ENCODE measurements at places on chromosomes 11 and 22. TPM values are rescaled to one million over a fixed set of nuclear protein-coding genes. Genes with fewer than 3 reads are reported as not detected.

GUCY1A2 gene
- 0.84 TPM for total RNA-seq

TRIM64C gene
- not detected for total RNA-seq

SPDYC gene
- total RNA-seq: not detected

GAS2 gene
- total RNA-seq: 1.2 TPM

CYTH4 gene
- total RNA-seq: 1.6 TPM

DNA sequence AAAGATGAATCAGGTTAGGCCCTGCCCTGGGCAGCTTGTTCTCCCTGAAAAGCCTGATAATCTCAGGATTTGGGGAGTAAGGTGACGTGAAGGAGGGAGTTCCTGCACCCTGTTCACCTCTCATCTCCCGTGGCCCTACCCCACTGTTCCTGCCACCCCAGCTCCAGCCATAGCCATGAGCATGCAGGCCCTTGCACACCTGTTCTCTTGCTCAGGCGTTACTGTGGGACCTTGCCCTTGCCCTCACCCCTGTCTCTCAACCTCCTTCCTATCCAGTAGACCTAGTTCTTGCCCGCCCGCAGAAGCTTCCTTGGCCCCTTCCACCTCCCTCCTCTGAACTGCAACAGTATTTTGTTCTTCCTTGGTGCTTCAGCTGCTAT lies 15.0 kb downstream of the TSKU start:
- peak; percentile 73 for ATAC-seq

DNA sequence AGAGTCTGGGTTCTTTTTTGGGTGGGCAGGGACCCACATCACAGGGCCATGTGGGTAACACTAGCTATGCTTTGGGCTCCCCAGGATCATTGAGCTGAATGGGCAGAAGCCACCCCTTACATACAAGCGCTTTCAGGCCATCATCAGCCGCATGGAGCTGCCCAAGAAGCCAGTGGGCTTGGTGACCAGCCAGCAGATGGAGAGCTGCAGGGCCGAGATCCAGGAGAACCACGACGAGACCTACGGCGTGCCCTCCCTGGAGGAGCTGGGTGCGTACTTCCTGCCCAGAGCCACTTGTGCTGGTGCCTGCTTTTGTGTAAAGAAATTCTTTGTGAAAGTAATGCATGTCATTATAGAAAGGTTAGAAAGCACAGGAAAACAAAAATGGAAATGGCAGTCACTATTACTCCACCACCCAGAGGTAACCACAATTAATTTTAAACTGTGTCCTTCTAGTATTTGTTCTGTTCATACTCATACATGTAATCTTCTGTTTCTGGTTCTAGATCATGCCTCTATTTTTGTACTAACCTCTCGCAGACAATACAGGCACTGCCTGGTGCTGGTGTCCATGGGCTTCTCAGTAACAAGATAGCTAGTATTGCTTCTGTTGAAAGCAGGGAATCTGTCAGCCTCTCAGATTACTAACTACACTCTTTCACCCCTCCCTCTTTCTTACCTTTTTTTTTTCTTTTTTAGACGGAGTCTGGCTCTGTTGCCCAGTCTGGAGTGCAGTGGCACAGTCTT lies 13.7 kb downstream of the CRY2 start:
- ATAC-seq: no peak

- no peak for ATAC-seq
These were observed 4.7 kb downstream of the SCYL1 start for GRCh38 chr11:65529475-65530156.

DNA sequence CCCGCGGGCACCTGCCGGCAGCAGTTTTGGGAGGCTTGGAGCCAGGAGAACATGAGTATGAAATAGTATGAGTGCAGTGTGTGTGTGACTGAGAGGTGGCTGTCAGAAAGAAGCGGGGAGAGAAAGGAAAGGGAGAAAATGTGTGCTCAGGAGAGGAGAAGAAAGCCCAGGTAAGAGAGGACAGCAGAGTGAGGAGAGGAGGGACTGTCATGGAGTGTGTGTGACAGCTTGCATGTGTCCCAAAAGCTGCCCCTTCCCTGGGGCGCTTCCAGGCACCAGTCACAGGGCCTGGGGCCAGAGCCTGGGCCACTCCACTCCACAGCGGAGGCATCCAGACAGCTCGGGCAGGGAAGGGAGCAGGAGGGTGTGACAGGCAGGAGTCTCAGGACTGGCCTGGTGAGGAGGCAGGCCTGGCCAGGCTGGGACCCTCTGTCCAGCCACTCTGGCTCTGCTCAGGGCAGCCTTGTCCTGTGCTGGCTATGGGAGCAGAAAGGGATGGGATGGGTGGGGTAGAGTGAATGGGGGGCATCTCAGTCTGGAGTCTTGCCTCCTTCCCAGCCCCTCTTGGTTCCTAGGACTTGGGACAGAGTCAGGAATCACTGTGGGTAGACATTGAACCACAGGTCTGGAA lies 949 bp downstream of the MMP11 start:
- peak; percentile 12 for ATAC-seq

GRCh38 chr22:18954990-18955571 lies 19.0 kb upstream of the PRODH start:
- no peak for ATAC-seq

DNA sequence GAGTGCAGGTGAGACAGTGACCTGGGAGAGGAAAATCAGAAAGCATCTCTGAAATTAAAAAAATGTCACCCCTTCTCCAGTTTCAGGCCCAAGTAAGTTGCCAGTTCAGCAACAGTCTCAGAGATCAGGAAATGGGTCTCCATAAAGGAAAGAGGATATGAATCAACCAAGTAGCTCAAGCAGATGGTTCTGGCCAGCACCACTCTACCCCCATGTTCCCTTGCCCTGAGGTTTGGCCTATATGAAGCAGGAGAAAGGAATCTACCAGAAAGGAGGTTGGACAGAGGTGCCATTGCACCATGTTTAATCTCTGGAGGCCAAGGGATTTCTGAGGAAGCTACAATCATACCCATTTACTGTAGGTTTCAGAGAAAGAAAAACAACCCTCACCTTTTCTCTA lies 7.7 kb downstream of the FZD4 start:
- no peak for ATAC-seq

DNA sequence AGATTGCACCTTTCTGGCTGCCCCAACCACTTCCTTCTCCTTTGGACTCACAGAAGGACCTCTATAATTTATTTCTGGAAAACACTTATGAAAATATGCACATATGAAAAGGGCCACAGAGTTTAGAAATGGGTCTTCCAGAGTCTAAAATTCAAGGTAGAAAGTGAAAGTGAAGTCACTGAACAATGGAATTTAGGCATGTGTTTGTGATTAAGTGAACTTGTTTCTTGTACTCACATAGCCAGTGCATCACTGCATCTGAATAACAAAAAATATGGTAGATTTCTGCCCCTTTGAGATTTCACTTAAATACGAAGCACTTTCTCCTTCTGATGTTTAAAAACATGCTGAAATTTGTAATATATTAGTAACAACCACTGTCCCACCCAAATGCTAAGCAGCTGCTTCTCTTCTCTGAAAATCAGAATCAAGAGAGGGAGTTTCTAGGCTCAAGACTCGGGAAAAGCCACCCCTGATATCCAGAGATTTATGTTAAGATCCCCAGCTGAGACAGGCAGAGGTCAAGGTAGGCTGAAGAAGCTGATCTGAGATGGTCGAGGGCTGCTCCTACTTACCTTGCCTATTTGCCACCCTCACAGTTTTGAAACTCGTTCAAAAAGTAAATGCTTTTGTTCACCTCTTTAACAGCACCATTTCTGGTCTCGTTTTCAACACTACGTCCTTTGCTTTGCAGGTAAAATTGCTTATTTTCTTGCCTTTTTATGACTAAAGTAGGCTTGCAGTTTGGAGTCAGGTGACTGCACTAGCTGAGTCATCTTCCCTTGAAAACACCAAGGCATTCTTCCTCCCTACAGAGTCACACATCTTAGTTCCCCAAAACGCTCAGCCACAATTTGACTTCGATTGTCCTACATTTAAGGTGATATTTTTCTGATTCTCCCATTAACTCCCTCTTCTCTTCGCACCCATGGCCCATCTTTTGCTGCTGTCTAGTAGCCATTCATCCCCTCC lies at the start of gene XKR3:
TSS of gene XKR3 (minus strand) at position 696 of the 972 bp plus-strand sequence. CDS start 17,338 bp downstream, outside the sequence.
- no peak for ATAC-seq

GRCh38 chr11:78181185-78181584 lies 7.2 kb downstream of the KCTD21 start:
- peak; percentile 76 for ATAC-seq

- no peak for ATAC-seq
These were observed 110.1 kb upstream of the LUZP2 start for GRCh38 chr11:24386546-24387397.

- peak; percentile 36 for ATAC-seq
These were observed 122.6 kb upstream of the SORL1-AS1 start for GRCh38 chr11:121575250-121575962.

DNA sequence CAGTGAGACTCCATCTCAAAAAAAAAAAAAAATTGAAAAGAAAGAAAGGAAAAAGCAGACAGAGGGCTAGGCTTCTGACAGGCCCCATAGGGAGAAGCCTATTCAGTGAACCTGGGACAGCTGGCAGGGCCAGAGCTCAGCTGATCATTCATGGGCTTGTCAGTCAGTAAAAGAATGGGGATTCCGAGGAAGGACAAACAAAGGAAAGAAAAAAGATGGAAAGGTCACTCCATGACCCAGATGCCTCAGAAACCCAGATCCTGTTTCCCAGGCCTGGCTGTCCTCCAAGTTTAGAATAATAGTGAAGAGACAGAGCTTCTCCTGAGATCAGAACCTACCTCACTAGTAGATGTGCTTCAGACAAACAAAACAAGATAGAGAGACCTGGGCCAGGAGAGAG lies 34.3 kb upstream of the ASPHD2 start:
- no peak for ATAC-seq

- ATAC-seq: no peak
These were observed 29.8 kb downstream of the SREBF2 start for GRCh38 chr22:41862530-41863266.

DNA sequence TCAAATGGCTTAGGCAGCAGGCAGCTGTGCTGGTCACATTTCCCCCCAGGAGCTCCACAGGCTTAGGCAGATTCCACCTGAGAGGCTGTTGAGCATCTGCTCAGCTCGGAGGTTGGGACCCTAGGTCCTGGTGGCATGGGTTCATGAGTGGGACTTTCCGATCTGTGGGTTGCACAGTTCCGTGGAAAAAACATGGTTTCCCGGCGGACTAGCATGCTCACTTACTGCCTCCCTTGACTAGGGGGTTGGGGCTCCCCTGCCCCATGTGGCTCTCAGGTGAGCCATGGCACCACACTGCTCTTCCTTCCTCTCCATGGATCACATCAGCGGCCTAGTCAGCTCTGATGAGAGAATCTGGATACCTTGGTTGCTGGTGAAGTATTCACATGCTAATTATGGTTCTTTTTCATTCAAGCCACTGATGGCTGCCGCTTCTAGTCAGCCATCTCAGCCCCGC lies 685.1 kb downstream of the METTL15 start:
- ATAC-seq: no peak

GRCh38 chr11:96012086-96012824 lies 88.3 kb upstream of the MTMR2 start:
- peak; percentile 72 for ATAC-seq

- ATAC-seq: no peak
These were observed 12.6 kb downstream of the PGAP2 start for GRCh38 chr11:3820971-3821370.

DNA sequence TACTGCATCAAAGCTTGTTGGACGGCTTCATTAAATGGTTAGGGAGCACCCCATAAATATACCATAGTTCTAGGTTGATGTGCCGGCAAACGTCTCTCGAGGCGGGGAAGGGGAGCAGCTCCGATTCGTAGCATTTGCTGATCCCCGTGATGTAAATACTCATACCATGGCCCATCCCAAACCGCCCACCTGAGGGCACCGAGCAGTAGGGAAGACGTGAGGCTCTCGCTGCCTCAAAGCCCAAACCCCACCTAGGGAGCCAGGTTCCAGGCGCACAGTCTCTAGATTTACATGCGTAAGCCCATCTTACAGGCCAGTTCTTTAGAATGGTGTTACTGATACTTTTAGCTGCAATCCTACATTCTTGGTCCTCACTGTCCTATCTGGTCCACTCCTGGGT lies 124.0 kb downstream of the FEZ1 start:
- no peak for ATAC-seq

GRCh38 chr11:17802491-17802890 lies 67.9 kb downstream of the KCNC1 start:
- ATAC-seq: no peak

GRCh38 chr22:45823336-45823735 lies 151.7 kb downstream of the ATXN10 start:
- no peak for ATAC-seq

DNA sequence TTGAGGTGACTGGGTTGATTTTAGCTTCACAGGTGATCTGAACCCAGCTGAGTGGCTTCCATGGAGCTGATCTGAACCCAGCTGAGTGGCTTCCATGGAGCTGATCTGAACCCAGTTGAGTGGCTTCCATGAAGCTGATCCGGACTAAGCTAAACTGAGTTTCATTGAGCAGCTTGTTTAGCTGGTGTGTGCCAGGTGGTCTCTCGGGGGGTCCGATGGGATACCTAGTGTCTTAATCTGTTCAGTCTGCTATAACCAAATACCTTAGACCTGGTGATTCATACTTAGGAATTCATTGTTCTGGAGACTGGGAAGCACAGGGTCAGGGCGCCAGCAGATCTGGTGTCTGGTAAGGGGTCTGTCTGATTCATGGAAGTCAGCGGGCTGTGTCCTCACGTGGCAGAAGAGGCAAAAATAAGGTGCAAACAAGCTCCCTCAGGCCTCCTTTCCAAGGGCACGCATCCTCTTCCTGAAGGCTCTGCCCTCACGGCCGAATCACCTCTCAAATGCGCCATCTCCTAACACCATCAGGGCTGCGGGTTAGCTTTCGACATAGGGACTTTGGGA lies 52.5 kb upstream of the KCNQ1OT1 start:
- no peak for ATAC-seq

DNA sequence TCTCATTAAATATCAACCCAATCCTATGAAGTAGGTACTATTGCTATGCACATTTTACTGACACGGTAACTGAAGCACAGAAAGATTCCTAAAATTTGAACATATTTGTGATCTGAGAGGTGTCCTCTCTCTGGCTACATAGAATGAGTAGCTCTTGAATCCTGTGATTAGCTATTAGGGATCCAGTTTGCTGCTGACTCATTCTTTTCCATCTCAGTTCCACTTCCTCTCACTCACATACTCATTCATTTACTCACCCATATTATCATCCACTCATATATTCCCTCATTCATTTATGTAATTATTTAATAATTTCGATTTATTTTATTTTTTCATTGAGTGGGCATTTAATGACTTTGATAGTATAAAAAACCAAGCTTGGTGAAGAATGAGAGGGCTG lies 42.7 kb downstream of the OR5B17 start:
- no peak for ATAC-seq

DNA sequence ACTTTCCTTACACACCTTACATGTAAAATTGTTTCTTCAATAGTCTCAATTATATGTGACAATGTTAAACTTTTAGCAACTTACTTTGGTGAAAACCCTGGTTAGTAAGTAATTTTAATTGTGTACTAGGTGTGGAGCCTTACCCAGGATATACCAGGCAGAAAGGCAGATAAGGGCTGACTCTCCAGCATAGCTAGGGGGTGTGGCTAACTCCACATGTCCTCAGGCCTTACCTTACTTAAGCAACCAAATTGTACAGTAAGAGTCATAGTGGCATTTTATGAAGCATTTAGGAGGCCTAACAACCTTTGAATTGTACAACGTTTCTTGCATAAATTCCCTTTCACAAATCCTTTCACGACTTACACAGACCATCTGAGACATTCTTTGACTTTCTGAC lies 118.2 kb upstream of the OR9Q1 start:
- no peak for ATAC-seq

Measured in esophagus mucosa (tissue), 1 donor.